Stimulated activated naive CD4-positive, alpha-beta T cell treated with Interleukin-2 at 50 U/mL for 16 hours (primary cell): ENCODE measurements at places on chromosomes 5 and 9.

DNA sequence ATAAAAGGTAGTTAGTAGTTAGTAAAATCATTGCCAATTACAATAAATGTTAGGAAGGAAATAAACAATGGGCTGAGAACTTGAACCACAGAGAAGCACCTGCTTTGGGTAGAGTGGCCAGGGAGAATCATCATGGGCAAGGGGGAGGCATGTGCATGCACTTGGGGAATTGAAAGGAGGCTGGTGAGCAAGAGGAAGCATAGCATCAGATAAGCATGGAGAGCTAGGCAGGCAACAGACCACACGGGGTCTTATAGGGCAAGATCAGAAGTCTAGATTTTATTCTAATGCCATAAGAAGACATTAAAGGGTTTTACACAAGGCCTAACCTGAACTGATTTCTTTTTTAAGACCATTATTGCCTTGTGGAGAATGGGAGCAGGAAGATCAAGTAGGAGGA is 93.4 kb downstream of the PIP5K1B start:
- no peak for DNase-seq

- no peak for DNase-seq
Measured at GRCh38 chr5:168288349-168289245, 2.8 kb upstream of the WWC1 start.

GRCh38 chr9:130204341-130204740 is 32.1 kb downstream of the NCS1 start:
- DNase-seq: no peak

DNA sequence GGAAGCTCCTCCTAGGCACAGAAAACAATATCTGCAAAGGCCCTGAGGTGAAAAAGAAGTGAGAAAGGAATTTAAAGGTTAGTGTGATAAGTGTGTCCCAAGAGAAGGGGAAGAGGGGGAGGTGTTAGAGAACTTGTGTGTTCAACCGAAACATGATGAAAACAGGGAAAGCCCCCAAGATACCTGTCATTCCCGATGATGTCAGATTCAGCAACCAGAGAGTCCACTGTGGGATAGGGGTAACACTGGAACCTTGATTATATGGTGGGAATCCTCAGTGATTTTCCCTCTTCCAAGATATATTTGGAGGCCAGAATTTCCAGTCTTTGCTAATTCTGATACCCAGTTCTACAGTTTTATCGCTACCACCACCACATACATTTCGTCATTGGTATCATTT is 15.5 kb upstream of the BNC2 start:
- no peak for DNase-seq

GRCh38 chr9:90884178-90884577 is 82.6 kb downstream of the SYK start:
- no peak for DNase-seq

DNA sequence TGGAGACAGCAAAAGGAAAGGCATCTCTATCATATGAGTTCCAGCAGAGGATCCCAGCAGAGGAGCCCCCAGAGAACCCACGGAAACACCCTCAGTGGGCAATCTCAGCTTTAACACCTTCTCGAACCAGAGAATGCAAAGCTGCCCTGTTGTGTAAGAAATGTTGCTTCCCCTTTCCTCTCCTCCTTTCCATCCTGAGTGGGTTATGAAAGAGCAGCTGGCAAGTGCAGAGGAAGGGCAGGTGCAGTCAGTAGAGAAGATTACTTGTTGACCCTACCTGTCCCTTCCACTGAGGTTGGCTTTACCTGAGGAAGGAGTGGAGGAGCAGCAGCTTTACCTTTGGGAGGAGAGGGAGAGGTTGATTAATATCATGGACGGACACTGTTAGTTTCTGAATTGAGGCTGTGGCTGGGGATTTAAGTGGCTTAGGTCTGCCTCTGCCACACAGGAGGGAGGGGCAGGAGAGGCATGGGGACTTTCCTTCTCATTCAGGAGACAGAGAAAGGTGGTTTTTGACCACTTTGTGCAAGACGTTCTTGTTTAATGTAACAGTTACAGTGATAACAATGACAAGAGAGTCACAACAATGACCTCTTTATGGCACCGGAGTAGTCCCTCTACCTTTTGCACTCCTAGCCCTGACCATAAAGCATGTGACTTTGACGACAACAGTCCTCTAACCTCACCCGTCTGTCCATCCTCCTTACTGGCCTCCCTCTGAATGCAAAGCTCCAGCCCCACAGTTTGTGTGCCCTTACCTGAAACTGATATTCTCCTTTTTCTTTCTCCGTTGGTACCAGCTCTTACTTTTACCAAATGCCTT is 254.8 kb downstream of the NSG2 start:
- no peak for DNase-seq

DNA sequence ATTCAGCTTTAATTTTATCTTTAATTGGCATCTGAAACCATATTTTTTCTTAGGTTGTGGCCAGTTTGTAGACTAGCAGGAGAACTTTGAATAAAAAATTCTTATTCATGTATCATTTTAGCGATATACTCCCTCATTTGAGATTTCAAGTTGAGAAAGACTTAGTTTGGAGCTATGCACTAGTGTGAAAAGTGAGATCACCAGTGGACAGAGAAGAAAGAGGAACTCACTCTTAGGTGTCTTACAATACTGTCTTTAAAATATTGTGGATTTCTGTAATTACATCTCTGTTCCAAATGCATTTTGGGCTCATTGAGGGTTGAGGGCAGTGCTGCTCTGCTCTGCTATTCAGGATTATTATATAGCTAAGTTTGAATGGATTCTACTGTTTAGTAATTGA is 54.7 kb downstream of the NAA35 start:
- no peak for DNase-seq

GRCh38 chr5:73417303-73418034 is 31.1 kb downstream of the FOXD1 start:
- no peak for DNase-seq

- no peak for DNase-seq
Measured at GRCh38 chr5:56757077-56757476, 58.3 kb upstream of the MAP3K1 start.

DNA sequence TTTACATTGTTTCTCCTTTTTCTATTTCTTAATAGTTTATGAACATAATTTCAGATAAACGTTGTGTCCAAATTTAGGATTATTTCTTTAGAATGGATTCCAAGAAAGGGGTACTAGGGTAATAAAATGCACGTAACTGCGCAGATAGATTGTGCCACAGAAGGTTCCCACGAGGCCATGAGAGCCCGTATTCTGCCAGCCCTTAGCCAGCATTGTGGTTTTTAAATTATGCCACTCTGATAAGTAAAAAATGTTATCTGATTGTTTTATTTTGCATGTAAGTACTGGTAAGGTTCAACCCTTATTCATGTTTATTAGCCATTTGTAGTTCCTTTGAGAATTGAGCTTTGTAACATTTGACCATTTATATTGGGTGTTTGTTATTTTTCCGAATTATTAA is 88.7 kb downstream of the PRKACG start:
- no peak for DNase-seq

GRCh38 chr5:10454591-10455276 is 13.1 kb downstream of the ROPN1L start:
- no peak for DNase-seq

DNA sequence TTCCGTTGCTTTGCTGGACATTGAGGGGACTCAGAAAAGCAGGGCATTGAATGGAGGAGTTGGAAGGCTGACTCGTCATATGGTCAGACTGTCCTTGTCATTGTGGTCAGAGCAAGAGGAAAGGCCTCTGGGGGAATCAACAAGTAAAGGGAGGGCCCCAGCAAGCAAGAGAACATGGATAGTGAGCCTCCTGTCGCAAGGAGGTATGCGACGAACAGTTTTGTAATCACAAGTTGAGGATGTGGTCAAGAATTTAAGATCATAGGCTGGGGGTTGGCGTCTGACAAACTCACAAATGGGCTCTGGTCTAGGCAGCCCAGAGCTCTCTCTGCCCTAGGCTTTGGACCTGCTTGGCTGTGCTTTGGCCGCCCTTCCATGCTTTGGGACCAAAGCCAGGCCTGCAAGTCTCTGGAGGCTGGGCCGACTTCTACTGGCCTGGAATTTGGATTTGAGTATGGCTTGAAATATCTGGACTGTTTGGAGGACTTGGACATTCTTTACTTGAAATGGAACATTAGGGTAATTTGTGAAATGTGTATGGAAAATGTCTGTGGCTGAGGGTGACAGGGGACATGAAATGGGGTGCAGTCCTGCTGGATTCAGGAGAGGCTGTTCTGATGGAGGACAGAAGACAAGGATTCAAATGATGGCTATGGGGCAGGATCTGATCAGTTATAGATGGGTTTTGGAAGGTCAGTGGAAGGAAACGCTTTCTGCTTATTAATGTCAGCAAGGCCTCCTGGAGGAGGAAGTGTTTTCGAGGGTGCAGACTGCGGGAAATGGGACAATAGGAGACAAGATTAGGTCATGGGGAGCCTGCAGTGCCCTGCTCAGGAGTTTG is 19.2 kb upstream of the NDST1 start:
- no peak for DNase-seq

DNA sequence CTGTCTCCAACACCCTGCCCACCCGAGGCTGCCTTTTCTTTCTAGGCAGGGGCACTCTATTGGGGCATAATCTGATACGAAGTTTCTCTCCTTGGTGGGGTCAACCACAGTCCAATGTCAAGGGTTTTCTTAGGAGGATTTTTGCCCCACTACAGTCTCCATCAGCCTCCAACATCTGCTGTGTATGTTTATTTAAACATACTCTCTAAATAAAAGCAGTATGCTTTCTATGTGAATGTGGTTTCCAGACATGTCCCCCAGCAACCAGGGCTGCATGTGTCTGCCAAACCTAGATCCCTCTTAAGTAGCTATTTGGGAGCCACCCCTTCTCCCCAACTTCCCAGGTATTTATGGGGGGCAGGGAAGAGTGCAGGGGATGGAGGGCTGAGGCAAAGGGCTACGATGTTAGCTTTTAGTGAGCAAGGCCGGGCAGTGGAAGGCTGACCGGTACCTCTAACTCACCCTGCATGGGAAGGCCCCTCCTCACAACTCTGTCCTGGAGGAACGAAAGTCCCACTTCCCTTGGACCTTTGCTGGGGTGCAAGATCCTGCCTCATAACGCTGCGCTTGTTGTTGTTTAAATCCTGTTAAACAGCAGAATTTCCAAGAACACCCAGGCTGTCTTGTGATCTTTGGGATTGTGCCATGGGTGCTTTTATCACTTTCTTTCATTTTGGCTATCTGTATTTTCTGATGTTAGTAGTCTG is 75.4 kb downstream of the NREP start:
- DNase-seq: no peak

DNA sequence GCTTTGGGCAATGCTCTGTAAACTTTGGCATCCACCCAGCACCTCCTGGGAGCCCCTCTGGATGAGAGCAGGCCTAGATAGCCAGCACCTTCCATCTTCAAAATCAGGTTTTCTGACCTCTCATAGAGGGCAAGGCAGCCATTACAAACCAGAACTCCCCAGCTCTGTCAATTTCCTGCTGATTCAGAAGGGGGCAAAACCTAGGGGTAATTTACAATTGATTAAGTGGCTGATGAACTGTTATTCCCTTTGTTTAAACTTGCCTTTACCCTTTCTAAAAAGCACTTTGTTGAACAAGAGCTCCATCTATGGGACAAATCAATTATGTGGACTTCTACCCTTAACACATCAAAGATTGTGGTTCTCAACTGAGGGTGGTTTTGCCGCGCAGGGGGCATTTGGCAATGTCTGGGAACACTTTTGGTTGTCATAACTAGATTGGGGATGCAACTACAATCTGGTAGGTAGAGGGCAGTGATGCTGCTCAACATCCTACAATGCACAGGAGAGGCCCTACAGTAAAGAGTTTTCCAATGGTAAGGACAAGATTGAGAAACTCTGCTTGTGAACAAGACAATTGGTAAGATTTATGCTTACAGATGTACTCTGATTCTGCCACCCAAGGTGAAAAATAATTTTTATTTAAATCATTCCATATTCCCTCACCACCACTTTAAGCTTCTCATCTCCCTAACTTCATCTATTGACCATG is 184.1 kb downstream of the MARCHF11 start:
- DNase-seq: no peak

- DNase-seq: no peak
Measured at GRCh38 chr5:77312413-77312812, 101.9 kb downstream of the PDE8B start.

DNA sequence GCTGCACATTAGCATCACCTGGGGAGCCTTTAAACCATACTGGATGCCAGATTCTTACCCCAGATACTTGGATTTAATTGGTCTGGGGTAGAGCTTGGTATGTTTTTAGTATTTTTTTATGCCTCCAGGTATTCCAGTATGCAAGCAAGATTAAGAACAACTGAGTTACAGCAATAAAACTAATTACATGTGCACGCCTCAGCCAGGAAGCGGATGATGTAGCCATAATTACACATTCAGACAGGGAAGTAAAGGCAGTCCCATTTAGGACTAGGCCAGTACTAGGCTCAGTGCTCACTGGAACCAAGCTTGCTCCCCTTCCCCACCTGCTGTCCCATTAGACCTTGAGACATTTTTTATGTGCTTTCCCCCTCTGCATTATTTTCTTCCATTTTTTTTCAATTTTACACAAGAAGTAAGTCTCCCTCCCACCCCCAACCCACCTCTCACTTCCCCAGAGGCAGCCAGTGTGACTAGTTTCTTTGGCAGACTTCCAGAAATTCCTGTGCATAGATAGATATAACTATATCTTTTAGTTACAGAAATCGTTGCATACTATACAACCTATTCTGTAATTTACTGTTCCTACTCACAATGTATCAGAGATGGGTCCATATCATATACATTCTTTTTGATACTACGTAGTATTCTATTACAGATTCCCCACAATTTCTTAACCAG is 7.1 kb upstream of the GNAQ start:
- DNase-seq: no peak

DNA sequence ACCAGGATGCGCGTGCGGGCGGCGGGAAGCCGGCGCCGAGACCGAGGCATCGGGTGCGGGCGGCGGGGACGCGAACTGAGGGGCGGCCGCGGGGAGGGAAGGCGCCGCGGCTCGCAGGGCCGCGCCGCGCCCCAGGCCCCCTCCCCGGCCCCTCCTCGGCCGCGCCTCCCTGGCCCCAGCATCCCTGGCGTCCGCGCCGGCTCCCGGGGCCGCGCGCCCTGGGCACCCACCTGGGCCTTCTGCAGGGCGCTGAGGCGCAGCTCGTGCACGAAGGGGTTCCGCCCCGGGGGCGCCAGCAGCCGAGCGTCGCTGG is 324 bp downstream of the LPCAT1 start:
- no peak for DNase-seq

GRCh38 chr5:124728331-124728967 is 18.0 kb downstream of the ZNF608 start:
- DNase-seq: no peak

- no peak for DNase-seq
Measured at GRCh38 chr9:93051680-93052089, 6.8 kb upstream of the SUSD3 start.

- DNase-seq: no peak
Measured at GRCh38 chr9:126984969-126985368, 70.4 kb downstream of the RALGPS1 start.

- DNase-seq: no peak
Measured at GRCh38 chr5:34718516-34718915, 62.4 kb downstream of the RAI14 start.
